ENCODE measurements at places on chromosomes 12 and 14. TPM values are rescaled to one million over a fixed set of nuclear protein-coding genes. Genes with fewer than 3 reads are reported as not detected.

ARMH4 gene
- 17.6 TPM for polyA plus RNA-seq

DNA sequence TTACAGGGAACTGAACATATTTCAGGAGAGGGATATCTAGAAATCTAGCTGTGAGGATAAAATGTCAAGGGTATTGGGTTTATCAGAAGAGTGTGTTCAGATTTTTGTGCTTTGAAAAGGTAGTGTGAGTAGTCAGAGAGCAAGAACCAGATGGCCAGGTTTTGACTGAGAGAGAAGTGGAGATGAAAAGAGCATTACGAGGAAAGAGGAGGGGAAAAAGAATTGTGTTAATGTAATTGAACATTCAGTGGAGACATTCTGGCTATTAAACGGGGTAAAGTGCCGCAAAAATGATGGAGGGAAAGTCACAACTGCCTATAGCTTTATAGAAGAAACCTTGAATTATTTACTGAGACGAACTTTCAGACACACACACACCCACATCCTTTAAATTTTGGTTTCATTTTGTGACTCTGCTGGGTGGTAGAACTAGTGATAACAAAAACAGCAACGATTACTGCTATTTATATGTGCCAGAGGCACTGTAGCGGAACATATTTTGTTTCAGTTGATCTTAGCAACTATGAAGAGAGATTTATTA lies 213.6 kb downstream of the ERC1 start:
- peak; percentile 38 for DNase-seq
- H3K4me1 ChIP-seq = no peaks in the 10 kb centered on the region
- H3K36me3 ChIP-seq = no peaks in the 10 kb centered on the region
- H3K4me3 ChIP-seq = peak overlapping the region; percentile 26
- peak overlapping the region; percentile 79 for H3K27ac ChIP-seq

RPL10L gene
- polyA plus RNA-seq = not detected

IL23A gene
- 0.36 TPM for polyA plus RNA-seq

DNA sequence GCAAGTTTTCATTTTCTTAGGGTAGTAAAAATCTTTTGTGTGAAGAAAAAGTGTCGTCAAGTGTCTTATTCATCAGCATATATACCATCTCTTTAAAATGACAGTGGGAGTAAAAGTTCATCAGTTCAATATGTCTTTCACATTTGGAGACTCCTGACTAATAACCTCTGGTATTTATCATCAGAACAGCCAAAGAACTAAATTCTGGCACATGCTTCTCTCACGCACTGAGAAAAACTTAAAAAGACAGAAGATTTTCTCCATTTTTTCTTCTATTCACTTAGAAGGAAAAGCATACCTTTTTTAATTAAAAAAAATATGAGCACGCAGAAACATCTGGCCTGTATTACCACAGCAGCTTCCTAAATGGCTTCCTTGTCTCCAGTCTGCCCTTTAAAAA lies 265.7 kb downstream of the AKAP6 start:
- no peaks in the 10 kb centered on the region for H3K27me3 ChIP-seq
- H3K4me1 ChIP-seq = peaks cover 15% of the 10 kb centered on the region
- H3K36me3 ChIP-seq = no peaks in the 10 kb centered on the region
- peak overlapping the region; percentile 66 for H3K27ac ChIP-seq
- H3K4me3 ChIP-seq = no peak overlapping the region

CFAP251 gene
- polyA plus RNA-seq = 0.81 TPM
